ENCODE measurements at places on chromosomes 3 and 15.
A peak's percentile ranks its signal among the peaks of the same experiment; 100 is the strongest.

DNA sequence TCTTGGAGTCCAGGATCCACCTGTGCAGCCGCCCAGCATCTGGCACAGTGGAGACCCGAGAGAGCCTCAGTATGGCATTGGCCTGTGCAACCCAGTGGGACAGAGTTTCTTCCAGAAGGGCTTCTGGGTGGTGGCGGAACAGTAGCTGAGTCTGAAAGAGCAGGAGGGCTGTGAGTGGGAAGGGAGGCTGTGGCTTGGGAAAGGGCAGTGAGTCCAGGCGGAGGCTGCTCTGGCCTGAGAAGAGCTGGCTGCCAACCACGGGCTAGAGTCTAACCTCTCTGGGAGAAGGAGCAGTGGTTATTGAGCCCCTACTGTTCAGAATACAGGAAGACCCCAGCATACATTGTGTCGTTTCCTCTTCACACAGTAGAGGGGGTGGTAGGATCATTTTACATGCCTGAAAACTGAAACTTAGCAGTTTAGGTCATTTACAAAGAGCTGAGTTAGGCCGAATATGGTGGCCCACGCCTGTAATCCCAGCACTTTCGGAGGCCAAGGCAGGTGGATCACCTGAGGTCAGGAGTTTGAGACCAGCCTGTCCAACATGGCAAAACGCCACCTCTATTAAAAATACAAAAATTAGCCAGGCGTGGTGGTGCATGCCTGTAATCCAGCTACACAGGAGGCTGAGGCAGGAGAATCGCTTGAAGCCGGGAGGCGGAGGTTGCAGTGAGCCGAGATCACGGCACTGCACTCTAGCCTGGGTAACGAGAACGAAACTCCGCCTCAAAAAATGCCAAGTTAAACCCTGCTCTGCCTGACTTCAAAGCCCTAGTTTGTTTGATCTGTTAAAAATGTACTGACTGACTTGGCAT, 3.2 kb downstream of the AEN start:
- no peak for DNase-seq

- no peak for DNase-seq
Measured at GRCh38 chr3:86282106-86282787, 708.7 kb downstream of the VGLL3 start.

- no peak for DNase-seq
Measured at GRCh38 chr3:73894474-73895213, 269.9 kb upstream of the PDZRN3 start.

DNA sequence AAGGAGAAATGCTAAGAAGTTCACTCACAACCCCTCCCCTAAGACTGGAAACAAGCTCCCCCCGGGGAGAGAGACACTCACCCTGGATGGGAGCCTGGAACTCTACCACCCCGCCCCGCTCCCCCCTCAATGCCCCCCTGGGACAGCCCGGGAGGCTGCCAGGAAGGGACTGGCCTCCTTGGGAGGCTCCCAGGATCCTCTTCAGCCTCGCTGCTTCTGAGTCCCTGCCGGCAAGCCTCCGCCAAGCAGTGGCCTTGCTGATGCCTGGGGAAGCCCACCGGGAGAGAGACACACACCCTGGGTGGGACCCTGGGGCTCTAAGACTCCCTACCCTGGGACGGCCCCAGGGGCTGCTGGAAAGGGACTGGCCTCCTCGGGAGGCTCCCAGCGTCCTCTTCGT, 33.4 kb downstream of the CPEB1 start:
- DNase-seq: no peak

- DNase-seq: no peak
Measured at GRCh38 chr3:9101286-9101685, 138.0 kb upstream of the RAD18 start.

DNA sequence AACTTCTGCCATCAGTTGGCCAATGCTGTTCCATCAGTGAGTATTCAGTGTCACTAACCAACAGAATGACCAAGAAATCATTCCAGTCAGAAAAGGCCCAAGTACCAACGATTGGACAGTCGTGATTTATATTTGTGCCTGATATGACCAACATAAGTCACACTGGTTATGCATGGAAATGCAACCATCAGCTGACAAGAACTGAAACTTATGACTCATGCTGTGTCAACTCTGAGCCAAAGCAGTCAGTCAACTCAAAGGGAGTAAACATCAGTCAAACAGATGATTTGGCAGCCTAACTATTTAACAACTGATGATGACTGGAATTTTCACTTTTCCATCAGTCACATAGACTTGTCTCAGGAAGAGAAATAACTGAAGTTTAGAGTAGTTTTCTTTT, 142.4 kb downstream of the ANXA2 start:
- no peak for DNase-seq

- DNase-seq: no peak
Measured at GRCh38 chr15:67813104-67813634, 12.1 kb upstream of the SKOR1 start.

- no peak for DNase-seq
Measured at GRCh38 chr15:69668039-69668705, 215.6 kb downstream of the RPLP1 start.

DNA sequence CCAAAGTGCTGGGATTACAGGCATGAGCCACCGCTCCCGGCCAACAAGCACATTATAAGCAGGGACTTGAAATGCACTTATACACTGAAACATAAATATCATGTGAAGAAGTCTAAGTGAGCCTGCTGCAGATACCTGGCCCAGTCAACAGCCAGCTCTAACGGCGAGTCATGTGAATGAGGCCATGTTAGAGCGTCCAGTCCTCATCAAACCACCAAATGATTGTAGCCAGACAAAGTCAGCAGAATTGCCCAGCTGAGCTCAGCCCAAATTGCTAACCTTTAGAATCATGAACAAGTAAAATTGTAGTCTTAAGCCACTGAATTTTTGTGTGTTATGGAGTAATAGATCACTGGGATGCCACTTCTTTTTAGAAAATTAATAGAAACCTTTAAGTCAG, 37.8 kb upstream of the UACA start:
- no peak for DNase-seq

GRCh38 chr3:164418414-164418813, 659.9 kb downstream of the SI start:
- DNase-seq: no peak

DNA sequence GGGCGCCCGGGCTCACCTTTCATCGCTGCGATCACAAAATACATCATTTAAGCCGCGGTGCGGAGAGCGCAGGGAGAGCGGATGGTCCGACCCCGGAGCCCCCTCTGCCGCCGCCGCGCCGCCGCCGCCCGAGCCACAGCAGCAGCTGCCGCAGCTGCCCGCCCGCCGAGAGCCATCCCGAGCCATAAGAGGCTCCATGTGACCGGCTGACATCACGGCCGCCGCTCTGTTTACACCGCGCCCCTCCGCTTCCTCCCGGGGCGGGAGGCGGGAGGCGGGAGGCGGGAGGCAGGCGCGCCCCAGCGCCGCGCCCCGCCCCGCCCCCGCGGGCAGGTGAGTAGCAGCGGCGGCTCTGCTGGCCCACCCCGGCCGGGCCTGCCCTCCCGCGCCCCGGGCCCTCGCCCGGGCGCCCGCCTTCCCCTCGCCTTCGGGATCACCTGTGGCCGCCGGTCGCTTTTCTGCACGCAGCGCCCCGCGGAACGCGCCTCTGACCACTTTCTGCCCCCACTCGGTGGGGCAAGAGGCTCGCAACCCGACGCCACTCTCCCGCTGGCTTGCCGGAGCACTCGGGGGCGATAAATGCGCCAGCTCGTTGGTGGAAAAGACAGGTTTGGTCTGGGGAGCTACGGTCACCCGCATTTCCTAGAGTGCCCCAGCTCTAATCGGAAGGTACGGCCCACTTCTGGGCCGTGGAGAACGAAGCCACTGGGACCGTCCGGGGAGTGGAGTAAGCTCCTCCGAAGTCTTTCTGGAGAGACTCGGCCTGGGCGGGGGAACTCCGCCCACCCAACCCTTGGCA, 113.6 kb upstream of the ICE2 start:
- DNase-seq: peak; percentile 56

- DNase-seq: no peak
Measured at GRCh38 chr3:64114651-64115050, 91.4 kb upstream of the PSMD6 start.

DNA sequence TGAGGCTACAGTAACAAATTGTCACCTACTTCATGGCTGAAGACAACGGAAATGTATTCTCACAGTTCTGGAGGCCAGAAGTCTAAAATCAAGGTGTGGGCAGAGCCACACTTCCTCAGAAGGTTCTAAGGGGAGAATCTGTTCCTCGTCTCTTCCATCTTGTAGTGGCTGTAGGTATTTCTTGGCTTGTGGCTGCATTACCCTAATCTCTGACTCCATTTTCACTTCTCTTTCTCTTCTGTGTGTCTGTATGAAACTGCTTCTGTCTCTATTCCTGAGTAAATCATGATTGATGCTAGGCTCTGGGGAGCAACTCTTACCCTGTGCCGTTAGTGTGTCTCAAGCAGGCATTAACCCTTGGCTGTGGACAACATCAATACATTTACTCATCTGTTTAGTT, 164.7 kb downstream of the SQOR start:
- no peak for DNase-seq

GRCh38 chr15:69701198-69701597, 248.6 kb downstream of the RPLP1 start:
- DNase-seq: no peak

DNA sequence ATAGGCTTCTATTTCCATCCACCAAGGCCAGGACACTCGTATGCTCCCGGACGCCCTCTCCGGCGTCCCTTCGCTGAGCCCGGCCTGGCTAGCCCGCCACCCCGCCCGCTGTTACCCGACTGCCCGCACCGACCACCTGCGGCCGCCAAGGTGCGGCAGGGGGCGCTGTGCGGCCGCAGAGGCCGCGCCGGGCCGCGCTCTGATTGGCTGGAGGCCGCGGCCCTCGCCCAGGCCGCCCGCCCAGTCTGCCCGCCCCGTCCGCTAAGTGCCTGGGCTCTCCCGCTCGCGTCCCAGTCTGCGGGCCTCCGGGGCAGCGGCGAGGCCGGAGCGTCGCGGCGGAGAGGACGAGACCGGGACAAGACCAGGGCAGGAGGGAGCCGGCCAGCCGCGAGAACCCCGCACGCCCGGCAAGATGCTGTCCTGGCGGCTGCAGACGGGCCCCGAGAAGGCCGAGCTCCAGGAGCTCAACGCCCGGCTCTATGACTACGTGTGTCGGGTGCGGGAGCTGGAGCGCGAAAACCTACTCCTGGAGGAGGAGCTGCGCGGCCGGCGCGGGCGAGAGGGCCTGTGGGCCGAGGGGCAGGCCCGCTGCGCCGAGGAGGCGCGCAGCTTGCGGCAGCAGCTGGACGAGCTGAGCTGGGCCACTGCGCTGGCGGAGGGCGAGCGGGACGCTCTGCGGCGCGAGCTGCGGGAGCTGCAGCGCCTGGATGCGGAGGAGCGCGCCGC, at the start of gene SYNM:
Gene SYNM, plus strand, starts transcription at position 293 of the 726 bp plus-strand sequence. Its CDS starts 120 bp downstream, at position 413.
- peak; percentile 5 for DNase-seq

- DNase-seq: no peak
Measured at GRCh38 chr15:51812598-51812997, 16.9 kb upstream of the TMOD3 start.

- no peak for DNase-seq
Measured at GRCh38 chr3:13623101-13623654, 74.3 kb downstream of the FBLN2 start.

- DNase-seq: no peak
Measured at GRCh38 chr3:131957511-131957910, 77.3 kb downstream of the CPNE4 start.

DNA sequence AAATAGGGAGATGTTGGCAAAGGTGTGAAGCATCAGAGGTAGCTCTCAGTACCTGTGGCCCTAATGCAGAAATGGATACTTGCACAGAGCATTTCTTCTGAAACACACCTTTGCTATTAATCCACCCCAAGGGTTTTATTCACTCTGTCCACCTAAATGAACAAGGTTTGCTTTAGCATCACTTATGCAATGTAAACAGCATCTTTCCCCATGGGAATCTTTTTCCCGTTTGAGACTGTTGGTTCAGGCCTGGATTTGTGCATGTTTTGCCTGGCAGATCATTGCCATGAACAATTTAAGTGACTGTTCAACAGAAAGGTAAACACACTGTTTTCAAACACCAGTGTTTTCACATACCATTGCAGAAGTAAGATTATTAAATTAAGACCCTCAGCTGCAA, 508.3 kb downstream of the SOX2 start:
- DNase-seq: no peak

- no peak for DNase-seq
Measured at GRCh38 chr3:151684094-151684493, 49.6 kb upstream of the AADACL2 start.

GRCh38 chr3:196138482-196139254, 56.8 kb upstream of the TFRC start:
- no peak for DNase-seq

DNA sequence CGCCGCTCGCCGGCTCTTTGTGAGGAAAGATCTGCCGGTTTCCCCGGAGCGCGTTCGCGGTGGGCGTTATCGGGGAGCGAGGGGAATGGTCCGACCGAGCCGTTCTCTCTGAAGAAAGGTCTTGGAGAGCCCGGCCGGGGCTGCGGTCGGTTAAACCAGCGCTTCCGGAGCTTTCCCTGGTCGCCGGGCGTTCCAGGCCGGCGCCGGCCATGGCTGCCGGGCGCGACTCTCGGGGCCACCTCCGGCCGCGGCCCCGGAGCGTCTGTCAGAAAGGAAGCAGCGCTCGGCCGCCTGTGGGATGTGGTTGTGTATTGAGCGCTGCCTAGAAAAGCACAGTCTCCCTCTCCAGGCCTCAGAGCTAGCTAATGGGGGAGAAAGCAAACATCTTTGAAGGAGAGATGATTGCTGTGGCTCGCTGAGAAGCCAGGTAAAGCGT, 731 bp downstream of the FYTTD1 start:
- DNase-seq: peak; percentile 66

DNA sequence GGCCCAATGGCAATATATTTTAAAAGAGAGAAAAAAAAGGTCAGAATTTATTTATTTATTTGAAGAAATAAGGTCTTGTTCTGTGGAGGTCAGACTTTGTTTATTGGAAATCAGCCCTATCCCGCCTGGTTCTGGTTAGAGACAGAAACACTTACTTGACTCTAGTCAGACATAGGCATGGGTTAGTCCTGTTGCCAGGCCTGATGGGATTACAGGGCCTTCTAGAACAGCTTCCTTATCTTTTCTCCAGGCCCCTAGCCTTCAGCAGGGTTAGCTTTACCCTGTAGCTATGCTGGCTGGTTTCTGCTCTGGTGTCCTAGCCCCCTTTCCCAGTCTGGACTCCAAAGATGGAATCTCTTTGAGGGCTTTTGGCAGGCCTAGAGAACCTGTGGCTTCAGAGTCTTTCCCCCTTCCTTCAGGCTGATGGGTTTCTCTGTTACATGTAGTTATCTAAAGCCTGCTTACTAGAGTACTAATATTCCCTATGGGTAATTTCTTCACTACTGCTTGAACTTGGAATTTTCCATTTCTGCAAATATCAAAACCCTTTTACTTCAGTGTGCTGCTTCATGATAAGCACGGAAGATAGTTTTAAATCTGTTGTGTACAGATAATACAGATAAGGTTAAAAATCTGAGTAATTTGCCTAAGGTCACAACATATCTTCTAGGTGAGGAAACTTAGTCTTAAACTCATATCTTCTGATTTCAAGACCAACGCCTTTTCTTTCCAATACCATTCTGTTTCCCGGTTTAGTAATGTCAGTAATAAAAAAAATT, 10.6 kb downstream of the IREB2 start:
- no peak for DNase-seq

- DNase-seq: no peak
Measured at GRCh38 chr3:144923046-144923775, 951.6 kb downstream of the DIPK2A start.

- no peak for DNase-seq
Measured at GRCh38 chr3:5388091-5388490, 200.6 kb downstream of the EDEM1 start.

Measured in NCI-H2107 (cell line).